ENCODE measurements at places on chromosomes 11 and 22.

- DNase-seq, result no peak
Measured at GRCh38 chr11:120011836-120012235, 126.1 kb downstream of the TRIM29 start.

- DNase-seq, result no peak
Measured at GRCh38 chr11:131906963-131907362, 536.5 kb downstream of the NTM start.

DNA sequence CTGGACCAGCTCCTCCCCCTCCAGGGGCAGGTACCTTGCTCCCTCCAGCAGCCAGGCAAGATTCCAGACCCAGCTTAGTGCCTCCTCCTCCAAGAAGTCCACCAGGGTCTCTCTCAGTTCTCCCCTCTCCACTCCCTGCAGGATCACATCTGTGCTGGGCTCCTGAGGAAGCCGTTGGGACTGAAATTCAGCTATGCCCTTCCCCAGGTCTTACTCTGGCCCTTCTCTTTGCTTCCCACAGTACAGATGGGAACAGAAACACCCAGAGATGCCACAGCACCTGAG, 14.6 kb downstream of the WNT7B start:
- no peak for DNase-seq

DNA sequence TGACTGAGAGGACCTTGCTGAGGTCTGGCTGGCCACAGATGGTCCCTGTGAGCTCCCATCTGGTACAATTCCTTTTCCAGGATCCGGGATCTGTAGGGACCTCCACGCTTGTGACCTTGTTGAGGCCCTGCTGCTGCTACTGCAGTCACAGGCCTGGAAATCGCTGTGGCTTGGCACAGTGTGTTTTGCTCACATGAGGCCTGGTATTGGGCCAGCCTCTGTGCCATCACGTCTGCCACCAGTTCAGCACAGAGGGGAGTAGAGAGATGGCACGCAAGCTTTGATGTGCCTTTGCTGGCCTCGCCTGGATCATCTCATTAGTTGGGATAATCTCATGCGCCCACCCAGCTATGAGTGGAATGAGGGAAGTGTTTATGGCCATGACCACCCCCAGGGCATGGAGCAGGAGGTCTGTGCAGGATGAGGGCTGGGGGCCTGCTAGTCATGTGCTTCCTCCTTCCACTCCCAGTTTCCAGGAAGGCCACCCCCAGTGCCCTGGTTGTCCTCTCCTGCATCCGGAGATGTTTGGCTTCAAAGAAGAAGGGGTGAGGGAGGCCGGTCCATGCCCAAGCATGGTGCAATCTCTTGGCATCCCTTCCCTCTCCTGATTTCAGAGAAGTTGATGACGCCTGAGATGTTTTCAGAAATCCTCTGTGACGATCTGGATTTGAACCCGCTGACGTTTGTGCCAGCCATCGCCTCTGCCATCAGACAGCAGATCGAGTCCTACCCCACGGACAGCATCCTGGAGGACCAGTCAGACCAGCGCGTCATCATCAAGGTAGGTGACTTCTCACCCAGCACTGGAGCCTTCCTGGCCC, 22.4 kb downstream of the DERL3 start:
- DNase-seq, result no peak

- no peak for DNase-seq
Measured at GRCh38 chr22:23401910-23402274, 178.2 kb downstream of the IGLL1 start.

DNA sequence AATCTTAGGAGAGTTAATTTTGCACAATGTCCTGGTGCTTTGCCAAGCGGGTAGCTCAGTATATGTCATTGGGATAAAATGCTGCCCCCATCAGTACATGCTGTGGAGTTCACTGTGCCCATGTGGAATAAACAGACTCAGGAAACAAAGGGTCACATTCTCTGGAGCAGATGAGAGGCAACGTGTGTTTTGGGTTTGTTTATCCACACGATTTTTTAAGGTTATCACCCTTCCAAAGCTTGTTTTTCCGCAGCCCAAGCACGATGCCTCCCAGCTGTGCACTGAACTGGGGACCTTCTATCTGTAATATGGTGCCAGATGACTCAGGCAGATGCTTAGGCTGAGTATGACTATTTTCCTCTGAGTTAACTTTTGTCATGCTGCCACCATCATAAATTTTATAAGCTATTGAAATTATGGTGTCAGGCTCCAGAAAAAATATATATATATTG, 6.5 kb downstream of the OR4D6 start:
- DNase-seq, result no peak

DNA sequence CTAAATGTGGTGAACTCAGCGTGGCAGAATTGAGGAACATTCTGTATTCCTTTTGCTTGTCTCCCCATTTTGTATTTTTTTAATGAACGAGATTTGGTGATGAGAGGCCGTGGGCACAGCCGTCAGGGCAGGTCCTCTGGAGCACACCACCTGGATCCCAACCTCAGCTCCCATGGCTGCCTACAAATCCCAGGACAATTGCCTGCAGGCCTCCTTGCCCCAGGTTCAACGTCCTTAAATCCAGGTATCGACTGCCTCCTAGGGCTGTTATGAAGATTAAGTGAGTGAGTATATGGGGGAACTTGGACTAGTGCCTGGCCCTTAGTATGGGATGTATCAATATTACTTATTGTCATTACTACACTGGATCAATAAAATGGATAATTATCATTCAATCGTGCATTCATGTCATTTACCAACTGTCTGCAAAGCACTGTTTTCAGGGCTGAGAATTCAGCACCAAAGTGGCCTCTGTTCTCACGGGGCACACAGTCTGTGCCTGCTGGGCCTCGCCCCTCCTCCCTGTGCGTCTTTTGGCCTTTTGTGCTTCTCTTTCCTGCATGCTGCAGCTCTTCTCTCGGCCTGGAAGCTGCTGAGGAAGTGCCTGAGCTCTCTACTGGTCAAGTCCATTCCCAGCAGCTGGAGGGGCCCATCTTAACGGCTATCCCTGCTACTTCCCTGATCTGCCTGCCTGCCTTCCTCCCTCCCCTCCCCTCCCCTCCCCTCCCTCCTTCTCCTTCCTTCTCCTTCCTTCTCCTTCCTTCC, 1343.7 kb downstream of the BRD1 start:
- DNase-seq, result no peak

DNA sequence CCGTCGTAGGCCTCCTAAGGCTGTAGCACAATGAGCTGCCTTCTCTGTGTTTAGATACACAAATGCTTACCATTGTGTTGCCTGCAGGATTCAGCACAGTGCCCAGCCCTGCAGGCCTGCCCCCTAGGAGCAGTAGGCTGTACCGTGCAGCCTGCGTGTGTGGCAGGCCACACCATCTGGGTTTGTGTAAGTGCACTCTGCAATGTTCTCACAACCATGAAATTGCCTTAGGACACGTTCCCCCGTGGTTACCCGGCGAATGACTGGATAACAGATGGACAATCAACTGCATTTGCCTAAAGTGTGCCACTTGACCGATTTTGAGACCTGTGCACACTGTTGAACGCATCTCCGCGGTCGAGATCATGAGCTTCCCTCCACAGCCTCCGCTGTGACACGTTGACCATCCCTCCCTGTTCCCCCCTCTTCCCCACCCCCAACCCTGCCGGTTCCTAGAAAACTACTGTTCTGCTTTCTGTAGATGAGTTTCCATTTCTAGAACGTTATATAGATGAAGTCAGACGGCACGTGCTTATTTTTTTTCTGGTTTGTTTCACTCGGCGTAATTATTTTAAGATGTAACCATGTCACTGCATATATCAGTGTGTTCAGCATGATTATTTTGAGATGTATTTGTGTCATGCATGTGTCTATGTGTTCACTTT, 22.2 kb upstream of the CTSD start:
- no peak for DNase-seq

- DNase-seq, result no peak
Measured at GRCh38 chr11:83088965-83089364, 17.3 kb upstream of the RAB30 start.

DNA sequence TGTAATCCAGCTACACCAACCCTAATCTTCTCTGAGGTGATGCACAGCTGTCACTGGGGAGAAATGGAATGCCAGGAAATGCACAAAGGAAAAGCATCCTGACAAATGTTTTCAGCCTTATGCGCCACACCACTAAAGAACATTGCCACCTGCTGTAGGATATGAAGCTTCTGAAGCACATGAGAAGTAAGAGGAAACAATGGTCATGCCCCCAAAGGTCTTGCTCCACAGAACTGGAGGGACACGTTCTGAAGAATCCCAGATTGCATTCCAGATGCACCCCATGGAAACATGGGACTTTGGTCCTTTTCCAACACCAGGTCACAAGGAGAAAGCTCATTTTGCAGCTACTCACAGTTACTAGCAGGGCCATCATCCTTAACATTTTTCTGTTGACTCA, 48.7 kb upstream of the ZBED5 start:
- DNase-seq, result no peak

All from stimulated activated CD8-positive, alpha-beta memory T cell treated with anti-CD3 and anti-CD28 coated beads, Interleukin-7, amount 100 ng/mL, for 48 hours (primary cell).